HS-5 (cell line): ENCODE measurements at places on chromosomes 11 and 22.
A peak's percentile ranks its signal among the peaks of the same experiment; 100 is the strongest.

DNA sequence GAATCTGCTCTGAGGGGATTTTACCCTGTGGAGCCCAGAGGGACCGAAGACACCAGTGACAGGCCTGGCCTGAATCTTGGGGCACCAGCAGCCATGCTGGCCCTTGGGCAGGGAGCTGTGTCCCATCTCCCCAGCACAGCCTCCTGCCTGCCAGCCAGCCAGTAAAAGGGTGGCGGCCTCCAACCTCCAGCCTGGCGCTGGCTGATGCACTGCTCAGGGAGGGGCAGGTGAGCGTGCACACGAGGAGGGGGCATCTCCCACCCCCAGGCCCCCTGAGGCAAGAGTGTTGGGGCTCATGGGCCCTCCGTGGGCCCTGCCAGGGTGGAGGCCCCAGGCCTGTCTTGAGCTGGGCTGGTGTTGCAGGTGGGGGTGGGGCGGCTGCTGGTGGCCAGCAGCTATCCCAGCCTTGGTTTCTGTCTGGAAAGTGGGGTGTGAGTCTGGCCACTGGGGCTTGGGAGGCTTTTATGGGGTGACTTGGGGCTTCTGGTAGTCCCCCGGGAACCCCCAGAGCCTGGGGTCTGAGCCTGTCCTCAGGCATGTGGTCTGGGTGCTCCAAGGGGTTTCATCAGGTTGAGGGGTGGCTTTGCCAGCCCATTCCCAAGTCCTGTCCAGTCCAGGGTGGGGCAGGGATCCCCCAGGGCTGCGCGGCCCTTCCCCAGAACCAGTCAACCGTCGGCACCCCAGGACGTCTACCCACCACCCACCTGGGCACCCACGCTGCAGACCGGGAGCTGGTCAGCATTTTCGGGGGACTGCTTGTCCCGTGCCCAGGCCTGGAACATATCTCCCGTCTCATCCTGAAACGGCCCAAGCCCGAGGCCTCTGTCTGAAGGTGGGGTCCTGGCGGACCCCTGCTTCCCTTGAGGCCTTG, 17.8 kb downstream of the TSPAN4 start:
- DNase-seq = no peak

DNA sequence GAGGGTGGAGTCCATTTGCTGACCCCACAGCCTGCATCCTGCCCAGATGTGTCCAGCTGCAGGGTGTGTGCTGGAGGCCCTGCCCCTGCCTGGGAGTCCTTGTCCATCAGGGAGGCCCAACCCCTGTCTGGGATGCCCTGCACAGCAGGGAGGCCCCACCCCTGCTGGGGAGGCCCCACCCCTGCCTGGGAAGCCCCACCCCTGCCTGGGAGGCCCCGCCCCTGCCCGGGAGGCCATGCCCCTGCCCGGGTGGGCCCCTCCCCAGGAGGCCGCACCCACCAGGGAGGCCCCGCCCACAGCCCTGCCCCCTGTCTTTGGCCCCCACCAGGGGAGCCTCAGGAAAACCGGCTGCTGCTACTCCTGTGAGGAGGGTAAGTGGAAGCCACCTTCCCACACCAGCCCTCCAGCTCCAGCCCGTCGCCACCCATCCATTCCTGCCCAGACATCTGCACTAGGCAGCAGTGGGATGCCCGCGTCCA, 37.2 kb downstream of the MUC5B start:
- DNase-seq = no peak

DNA sequence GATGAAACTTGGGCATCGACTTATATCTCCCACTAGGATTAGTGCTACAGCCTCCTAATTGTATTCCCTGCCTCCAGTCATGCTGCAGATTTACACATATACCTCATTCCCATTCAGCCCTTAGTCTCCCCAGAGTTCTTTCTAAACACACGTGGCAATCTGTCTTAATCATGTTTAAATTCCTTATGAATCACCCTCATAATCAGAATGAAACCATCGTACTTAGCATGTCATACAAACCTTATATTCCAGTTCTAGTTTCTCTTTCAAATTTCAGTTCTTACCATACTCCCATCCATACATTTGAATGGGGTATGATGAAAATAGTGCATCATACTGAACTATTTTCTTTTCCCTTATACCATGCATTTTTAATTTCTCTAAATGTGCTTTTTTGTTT, 6.0 kb upstream of the OR10A2 start:
- peak; percentile 26 for DNase-seq

DNA sequence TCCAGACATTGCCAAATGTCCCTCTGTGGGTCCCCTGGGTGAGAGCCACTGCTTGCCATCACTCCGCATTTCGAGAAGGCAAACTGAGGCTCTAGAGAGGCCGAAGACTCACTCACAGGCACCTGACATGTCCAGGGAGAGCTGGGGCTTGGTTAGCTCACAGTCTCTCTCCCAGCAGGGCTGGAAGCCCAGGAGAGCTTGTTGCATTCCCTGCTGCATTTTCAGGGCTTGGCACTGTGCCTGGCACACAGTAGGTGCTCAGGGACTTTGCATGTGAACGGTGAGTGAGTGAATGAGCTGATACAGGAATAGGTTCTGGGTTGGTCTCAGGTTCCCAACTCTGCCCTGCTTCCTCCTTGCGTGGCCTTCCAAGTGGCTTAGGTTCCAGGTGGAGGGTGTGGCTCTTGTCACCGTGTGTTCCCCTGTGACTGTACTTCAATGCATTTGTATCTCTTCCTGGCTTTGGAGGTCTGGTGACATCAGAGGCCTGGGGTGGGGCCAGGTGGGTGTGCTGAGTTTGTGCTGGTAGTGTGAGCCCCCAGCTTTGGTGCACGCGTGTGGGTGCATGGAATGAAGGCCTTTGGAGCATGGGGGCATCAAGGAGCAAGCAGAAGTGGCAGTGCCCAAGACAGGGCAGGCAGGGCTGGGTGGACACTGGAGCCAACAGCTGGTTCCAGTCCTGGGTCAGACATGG, 18.4 kb upstream of the SMIM38 start:
- DNase-seq = no peak

- no peak for DNase-seq
Observed at GRCh38 chr11:107752949-107753822, 41.3 kb upstream of the SLN start.

- no peak for DNase-seq
Observed at GRCh38 chr11:62603072-62603408, 1.4 kb upstream of the MTA2 start.

DNA sequence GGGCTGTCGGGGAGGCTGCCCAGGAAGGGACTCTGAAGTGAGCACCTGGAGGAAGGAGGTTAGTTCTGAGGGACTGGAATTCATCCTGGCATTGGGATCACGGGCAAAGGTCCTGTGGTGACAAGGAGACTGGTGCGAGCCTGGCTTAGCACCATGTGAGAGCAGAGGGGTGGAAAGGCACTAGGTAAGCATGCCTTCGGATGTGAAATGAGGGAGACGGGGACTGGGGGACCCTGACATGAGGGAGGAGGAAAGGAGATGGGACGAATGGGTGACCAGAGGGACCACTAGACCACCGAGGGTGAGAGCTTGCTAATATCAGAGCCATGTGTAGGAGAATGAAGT, 3.1 kb upstream of the VPREB1 start:
- DNase-seq = no peak

- DNase-seq = no peak
Observed at GRCh38 chr22:45917146-45917545, 59.8 kb downstream of the WNT7B start.

DNA sequence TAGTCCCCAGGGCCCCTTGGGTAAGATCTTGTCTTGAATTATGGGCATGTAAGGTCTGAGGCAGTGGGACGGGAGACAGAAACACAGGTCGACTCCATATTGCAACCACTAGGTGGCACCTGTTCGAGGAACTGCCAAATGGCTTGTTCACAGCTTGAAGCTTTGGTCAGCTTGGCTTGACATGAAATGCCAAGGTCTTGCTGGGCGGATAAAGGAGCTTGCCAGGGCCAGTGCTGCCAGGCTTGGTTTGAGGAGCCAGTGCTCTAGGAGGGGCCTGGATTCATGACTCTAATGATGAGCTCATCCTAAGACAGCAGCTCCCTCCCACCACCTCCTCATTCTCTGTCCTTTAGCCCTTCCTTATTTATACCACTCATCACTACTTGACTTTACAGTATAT, 11.9 kb upstream of the NRIP3 start:
- peak; percentile 32 for DNase-seq

DNA sequence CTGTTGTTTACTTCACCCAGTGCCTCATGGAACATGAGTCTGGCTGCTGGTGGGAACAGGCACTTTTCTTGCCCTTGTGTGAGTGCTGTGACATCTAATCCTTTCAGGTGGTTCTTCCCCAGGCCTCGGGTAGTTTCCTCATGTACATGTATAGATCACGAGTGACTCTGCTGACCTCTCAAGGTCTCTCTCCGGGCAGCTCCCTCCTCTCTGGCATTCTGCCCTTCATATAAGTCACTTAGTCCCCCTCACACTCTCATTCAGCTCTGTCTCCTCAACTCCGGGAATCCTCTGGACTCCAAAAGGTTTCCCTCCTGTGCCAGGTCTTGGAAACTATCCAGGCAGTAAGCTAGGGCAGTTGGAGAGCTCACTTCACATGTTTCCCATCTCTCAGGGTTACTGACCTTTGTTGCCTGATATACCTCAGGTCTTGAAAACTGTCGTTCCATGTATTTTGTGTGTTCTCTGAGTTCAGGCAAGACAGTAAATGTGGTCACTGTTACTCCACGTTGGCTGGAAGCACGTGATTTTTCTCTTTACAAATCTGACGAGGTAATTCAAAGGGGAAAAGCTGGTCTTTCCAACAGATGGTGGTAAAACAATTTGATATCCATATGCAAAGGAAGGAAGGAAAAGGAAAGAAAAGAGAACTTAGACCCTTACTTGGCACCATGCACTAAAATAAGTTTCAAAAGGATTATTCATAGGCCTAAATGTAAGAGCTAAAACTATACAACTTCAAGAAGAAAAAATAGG, 40.5 kb upstream of the PITPNB start:
- no peak for DNase-seq

DNA sequence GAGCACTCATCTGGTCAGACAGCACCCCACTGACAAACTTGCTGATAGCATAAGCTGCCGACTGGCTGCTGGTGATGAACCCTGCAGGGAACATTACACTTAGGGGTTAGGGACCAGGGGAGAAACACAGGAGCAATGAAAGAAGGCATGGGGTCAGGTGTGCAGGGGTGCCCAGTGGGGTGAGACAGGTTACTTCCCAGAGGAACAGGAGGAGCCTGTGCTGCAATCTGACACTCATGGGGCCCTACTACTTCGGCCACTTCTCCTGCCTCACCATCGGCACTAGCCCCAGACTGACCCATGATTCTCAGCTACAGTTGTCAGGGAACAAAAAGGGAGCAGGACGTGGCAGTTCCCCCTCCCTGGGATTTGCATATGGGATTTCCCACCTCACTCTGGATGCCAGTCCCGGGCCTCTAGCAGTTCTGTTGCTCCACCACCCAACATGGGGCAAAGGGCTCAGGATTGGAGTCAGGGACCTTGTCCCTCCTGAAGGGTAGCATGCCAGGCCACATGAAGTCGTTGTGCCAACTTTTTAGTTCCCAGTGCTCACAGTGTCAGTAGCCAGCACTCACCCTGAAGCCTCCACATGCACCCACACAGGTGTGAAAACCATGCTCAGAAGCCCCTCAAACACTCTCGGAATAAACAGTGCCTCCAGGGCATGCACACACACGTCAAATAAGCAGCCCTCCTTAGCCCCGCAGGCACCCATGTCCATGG, 2.2 kb downstream of the SLC37A4 start:
- DNase-seq = no peak

- DNase-seq = no peak
Observed at GRCh38 chr22:31447337-31447736, 42.3 kb downstream of the EIF4ENIF1 start.

- no peak for DNase-seq
Observed at GRCh38 chr11:61357233-61357893, 4.3 kb downstream of the CYB561A3 start.

DNA sequence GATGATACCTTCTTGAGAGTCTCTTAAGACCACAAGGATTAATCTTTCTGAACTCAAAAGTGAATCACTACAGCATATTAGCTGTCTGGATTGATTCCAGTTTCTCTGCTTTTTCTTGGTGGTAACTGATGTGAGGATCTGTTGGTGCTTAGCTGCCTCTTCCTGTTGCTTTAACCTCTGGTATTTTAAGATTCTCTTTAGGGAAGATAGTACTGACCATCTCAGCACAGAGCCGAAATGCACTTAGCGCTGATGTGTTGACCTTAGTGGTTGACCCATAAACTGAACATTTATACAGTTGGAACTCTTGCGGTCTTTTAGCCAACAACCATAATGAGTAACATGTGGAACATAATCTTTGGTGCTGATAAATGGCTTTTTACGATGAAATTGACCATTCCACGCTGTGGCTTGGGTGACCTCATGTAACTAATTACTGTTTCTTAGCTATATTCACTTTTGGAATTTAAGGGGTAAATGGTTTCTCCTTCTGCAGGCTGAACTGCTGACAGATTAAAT, 33.7 kb downstream of the APLP2 start:
- peak; percentile 90 for DNase-seq

- no peak for DNase-seq
Observed at GRCh38 chr11:36056160-36056751, 112.4 kb downstream of the LDLRAD3 start.

DNA sequence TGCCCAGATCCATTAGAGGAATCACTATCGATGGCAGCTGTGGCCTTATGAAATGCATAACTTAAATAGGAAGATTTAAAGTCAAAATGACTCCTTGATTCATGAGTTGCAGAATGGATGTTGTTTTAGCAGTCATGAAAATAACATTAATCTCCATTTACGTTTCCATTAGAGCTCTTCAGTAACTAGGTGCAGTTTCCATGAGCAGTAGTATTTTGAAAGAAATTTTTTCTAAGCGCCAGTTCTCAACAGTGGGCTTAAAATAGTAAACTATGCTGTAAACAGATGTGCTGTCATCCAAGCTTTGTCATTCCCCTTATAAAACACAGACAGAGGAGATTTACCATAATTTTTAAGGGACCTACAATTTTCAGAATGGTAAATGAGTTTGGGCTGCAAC, 1414.1 kb downstream of the LRRC4C start:
- DNase-seq = no peak

DNA sequence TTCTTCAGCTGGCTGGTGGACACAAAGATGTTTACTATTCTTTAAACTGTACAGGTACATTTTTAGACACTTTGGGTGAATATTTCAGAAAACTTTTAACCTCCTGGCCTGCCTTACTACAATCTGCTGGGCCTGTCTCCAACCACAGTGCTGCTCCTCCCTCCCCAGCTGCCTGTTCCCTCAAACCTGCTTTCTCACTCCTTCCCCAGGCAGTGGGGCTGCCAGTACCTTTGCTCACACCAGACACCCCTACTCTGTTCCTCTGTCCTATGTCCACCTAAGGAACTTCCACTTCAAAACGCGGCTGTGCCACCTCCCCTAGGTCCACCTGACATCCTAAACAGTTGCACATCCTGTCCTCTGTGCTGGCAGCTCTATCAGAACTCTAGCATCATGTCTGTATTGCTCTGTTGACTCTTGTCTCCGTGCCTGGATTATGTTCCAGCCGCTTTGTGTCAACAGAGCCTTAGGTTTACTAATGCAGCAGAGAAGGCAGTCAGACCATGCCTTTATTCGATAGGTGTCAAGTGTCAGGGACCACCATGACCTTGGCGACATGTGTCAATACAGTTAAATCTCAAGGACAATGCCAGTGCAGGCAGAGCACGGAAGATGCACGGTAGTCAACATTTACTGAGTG, 13.4 kb downstream of the ZP1 start:
- no peak for DNase-seq

GRCh38 chr11:1406571-1407485, 17.1 kb downstream of the BRSK2 start:
- no peak for DNase-seq
